ENCODE measurements at places on chromosomes 2 and 18.

DNA sequence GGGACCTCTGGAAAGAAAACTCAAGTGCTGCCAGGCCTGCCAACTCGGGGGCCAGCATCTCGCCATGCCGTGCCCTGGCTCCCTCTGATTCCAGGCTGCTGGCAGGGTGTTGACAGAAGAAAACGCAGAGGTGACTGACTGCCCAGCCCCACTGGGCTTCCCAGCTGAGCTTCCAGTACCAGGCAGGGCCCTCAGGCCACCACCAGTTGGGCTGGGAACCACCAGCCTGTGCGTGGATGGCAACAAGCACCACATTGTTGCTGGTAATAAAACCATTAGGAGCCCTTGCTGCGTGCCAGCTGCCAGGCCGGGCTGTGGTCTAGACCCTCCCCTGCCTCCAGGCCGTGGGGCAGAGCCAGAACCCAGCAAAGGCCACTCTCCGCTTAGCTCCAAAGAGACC is 9.2 kb downstream of the DNMT3A start:
- no peak for DNase-seq

- DNase-seq: no peak
Observed at GRCh38 chr2:223562078-223562477, 40.1 kb downstream of the SCG2 start.

GRCh38 chr2:98555696-98556095 is 52.6 kb downstream of the COA5 start:
- no peak for DNase-seq

DNA sequence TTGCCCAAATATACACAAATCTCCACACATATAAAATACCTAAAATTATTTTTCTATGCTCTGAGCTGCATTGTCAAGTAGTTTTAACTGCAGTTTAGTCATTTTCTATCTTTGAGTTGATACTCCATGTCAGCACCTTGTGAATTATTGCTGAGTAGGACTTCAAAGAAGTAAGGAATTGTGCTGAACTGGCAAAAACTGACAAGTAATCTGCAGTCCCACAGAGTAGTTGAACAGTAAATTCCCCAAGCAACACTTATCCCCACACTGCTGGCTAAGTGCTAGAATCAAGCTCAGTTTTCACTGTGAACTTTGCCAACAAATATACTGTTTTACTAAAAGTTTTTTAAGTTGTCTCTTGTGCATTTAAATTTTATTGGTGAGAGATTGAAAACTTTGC is 141.8 kb upstream of the ST6GAL2 start:
- no peak for DNase-seq

DNA sequence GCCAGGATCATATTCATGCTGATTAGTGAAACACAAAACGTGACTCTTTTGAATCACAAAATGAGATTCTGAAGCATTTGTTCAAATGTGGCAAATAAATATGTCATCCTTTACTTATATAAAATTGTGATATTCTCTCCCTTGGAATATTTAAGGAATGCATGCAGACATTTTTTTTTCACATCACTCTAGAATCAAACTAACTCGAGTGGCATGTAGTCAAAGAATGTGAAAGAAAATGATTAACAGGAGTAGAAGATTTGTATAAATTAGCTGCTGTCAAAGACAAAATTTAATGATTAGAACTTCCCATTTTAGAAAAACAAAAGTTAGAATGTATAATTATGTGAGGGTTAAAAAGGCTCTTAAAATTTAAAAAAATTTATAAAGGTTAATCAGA is 721.0 kb upstream of the FAM98A start:
- no peak for DNase-seq

- no peak for DNase-seq
Observed at GRCh38 chr2:100539221-100539620, 23.6 kb upstream of the PDCL3 start.

DNA sequence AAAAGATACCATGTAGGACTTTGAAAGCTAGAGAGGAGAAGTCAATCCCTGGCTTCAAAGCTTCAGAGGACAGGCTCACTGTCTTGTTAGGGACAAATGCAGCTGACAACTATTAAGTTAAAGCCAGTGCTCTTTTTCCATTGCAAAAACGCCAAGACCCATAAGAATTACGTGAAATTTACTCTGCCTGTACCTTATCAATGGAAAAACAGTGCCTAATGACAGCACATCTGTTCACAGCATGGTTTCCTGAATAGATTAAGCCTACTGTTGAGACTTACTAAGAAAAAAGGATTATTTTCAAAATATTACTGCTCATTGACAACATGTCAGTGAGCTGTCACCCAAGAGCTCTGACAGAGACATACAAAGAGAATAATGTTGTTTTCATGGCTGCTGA is 52.9 kb downstream of the ANKRD12 start:
- no peak for DNase-seq

- peak; percentile 60 for DNase-seq
Observed at GRCh38 chr2:217756375-217757107, 246.3 kb downstream of the TNS1 start.

- DNase-seq: no peak
Observed at GRCh38 chr2:146068051-146068450, 1548.1 kb upstream of the ZEB2 start.

DNA sequence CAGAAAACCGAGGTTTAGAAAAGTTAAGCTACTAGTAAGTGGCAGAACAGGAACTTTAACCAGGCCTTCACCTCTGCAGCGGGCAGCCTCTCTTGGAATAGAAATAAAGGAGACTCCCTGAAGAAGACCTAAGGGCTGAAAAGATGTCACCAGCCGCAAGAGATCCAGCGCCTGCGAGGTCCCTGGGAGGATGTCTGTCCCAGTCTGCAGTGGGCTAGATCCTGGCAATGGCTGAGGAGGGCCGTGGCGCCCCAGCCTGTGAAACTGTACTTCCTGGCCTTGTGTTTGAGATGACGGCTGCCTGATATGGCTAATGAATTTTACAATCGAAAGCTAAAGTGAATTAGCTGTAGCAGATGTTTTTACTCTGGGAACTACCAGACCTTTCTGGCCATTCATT is 300.6 kb upstream of the SALL3 start:
- no peak for DNase-seq

DNA sequence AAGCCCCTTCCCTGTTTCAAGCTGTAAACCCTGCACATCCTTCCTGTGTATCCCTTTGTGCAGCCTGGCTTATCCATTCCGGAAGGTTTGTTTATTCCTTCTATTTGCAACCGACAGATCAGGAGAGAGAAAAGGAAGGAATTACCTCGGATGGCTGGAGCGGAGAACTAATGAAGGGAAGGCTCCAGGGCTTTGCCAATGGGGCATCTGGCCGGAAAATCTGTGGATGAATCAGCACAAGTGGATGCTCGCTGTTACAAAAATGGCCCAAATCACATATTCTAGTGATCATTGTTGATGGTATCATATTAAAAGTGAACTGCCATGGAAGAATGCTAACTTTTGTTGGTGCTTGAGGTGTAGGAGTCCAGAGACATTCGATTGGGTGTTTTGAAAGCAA is 97.1 kb downstream of the AQP4 start:
- DNase-seq: no peak

DNA sequence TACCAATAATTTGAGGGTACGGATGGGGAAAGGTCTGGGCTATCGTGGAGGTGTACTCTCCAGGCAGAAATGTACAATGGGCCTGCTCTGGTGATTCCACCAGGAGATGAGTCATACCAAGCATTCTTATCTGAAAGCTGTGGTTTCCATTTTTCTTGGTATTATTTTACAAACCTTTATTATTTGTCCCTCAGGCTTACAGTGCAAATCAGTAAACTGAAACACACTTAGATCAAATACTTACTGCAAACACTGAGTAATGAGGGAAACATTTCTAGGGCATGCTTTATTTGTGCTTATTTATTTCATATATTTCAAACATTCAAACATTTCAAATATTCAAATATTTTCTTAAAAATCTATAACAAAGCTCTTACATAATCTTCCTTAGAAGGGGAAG is 319.8 kb downstream of the RND3 start:
- DNase-seq: no peak

DNA sequence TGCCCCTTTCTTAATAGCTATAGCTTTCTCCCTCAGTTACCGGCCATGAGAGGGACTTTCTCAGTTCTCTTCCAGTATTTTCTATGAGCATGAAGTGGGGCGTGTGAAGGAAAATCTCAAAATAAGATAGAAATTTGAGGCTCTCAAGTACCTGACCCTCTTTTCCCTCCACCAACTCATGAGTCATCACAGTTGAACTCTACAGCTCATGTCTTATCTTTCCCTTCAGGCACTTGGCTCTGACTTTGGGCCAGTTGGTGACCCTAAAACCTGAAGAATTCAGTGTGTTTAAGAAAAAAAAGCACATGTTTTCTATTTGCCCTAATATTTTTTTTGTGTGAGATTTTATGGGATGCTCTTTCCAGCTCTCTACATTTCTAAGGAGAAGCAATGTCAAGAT is 896.7 kb upstream of the ZEB2 start:
- DNase-seq: no peak

DNA sequence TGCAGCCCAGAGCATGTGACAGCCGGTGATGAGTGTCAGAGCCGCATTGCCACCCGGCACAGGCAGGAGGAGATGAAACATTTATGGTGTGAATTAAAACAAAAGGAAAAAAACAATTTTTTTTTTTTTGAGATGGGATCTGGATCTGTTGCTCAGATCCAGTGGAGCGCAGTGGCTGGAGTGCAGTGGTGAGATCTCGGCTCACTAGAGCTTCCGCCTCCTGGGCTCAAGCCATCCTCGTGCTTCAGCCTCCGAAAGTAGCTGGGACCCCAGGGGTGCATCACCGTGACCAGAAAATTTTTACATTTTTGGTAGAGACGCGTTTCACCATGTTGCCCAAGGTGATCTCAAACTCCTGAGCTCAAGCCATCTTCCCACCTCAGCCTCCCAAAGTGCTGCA is 182.1 kb upstream of the SALL3 start:
- no peak for DNase-seq

DNA sequence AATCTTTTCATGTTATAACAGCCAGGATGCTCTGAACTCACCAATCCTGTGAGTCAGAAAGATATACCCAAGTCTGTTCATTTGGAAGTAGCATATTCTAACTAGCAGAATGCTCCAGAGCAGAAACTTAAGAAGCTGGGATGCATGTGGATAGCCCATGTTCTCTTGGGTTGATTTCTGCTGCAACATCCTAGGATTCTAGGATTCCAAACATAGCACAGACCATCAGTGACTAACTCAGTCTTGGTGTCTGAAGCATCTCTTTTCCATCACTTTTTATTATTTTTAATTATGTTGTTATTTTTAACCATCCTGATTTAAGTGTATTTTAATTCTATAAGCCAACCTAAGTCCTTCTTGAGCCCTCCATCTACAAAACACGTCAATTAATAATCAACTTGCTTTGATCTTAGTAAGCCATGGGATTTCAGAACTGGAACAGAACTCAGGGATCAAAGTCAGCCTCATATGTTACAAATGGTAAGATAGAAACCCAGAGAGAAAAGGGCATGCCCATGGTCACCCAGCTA is 85.4 kb downstream of the OSR1 start:
- DNase-seq: no peak

- no peak for DNase-seq
Observed at GRCh38 chr2:234980451-234981187, 28.8 kb downstream of the SH3BP4 start.

- no peak for DNase-seq
Observed at GRCh38 chr2:98634406-98635092, 26.2 kb downstream of the UNC50 start.

- no peak for DNase-seq
Observed at GRCh38 chr2:61281321-61281720, 119.3 kb downstream of the C2orf74 start.

- DNase-seq: no peak
Observed at GRCh38 chr2:168120730-168121129, 126.7 kb downstream of the STK39 start.

GRCh38 chr18:76977108-76977621 is 154.8 kb downstream of the ZNF236 start:
- no peak for DNase-seq

DNA sequence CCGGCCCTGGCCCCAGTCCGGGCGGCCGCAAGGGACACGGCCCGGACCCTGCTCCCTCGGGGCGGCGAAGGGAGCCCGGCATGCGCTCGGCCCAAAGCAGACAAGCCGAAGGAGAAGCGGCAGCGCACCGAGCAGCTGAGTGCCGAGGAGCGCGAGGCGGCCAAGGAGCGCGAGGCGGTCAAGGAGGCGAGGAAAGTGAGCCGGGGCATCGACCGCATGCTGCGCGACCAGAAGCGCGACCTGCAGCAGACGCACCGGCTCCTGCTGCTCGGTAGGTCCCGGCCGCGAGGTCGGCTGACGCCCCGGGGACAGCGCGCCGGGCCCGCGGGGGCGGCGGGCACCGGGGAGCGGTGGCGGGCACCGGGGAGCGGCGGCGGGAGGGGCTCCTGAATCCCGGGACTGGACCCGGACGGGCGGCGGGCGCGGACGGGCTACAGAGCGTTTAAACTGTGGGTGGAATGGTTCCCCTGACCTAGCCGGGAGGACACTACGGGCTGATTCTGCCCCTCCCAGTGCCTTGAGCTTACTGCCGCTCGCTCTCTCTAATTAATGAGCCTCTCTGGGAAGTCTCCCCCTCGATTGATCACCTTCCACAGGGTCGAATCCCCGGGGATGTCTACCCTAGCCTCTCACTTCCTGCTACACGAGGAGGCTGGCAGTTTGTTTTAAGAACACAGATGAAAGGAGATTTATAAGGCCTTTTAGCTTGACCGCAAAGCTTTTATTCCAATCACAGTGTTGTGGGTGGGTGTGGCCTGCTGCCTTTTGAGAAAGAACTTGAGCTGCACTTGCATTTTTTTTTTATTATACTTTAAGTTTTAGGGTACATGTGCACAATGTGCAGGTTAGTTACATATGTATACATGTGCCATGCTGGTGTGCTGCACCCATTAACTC is 853 bp downstream of the GNAL start:
- DNase-seq: no peak

- no peak for DNase-seq
Observed at GRCh38 chr2:30503007-30503694, 56.1 kb downstream of the LCLAT1 start.

DNA sequence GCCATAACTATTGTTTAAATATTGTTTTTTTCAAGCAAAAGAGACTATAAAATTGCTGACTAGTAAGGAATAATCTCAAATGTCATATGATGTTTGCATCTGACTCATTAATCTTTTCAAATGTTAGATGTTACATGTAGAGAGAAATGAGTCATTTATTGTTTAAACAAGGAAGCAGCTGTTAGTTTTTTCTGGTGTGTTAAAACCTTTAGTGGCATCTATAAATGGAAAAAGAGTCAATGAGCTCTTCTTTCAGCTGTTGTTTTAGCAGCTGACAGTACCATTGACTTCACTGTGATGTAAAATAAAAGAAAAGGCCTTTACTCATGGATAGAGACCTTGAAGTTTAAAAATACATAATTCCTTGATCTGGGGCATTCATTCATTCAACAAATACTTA is 1.8 kb upstream of the KLHL41 start:
- no peak for DNase-seq

GRCh38 chr2:126736133-126736874 is 80.3 kb downstream of the GYPC start:
- DNase-seq: no peak

GRCh38 chr2:188963741-188964140 is 10.4 kb upstream of the COL3A1 start:
- no peak for DNase-seq

- DNase-seq: no peak
Observed at GRCh38 chr18:53254265-53254664, 914.3 kb downstream of the DCC start.

GRCh38 chr2:236934656-236935055 is 151.0 kb upstream of the COPS8 start:
- DNase-seq: no peak

- DNase-seq: no peak
Observed at GRCh38 chr2:206163251-206163880, 3.7 kb downstream of the EEF1B2 start.
